ENCODE measurements at places on chromosomes 2 and 18.
A peak's percentile ranks its signal among the peaks of the same experiment; 100 is the strongest.

- no peak for DNase-seq
Measured at GRCh38 chr2:170917957-170918356, 11.1 kb upstream of the GORASP2 start.

- DNase-seq = peak; percentile 76
Measured at GRCh38 chr2:111702119-111702803, 181.7 kb downstream of the ANAPC1 start.

- DNase-seq = no peak
Measured at GRCh38 chr2:62439425-62439824, 66.6 kb downstream of the TMEM17 start.

- peak; percentile 83 for DNase-seq
Measured at GRCh38 chr18:49052891-49053644, 102.3 kb upstream of the SMAD7 start.

DNA sequence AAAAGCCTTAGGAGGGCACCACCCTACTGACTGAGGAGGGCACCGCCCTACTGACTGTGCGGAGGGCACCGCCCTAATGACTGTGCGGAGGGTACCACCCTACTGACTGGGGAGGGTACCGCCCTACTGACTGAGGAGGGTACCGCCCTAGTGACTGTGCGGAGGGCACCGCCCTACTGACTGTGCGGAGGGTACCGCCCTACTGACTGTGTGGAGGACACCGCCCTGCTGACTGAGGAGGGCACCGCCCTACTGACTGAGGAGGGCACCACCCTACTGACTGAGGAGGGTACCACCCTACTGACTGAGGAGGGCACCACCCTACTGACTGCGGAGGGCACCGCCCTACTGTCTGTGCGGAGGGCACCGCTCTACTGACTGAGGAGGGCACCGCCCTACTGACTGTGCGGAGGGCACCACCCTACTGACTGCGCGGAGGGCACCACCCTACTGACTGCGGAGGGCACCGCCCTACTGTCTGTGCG, 150.2 kb upstream of the NFATC1 start:
- DNase-seq = peak; percentile 54

DNA sequence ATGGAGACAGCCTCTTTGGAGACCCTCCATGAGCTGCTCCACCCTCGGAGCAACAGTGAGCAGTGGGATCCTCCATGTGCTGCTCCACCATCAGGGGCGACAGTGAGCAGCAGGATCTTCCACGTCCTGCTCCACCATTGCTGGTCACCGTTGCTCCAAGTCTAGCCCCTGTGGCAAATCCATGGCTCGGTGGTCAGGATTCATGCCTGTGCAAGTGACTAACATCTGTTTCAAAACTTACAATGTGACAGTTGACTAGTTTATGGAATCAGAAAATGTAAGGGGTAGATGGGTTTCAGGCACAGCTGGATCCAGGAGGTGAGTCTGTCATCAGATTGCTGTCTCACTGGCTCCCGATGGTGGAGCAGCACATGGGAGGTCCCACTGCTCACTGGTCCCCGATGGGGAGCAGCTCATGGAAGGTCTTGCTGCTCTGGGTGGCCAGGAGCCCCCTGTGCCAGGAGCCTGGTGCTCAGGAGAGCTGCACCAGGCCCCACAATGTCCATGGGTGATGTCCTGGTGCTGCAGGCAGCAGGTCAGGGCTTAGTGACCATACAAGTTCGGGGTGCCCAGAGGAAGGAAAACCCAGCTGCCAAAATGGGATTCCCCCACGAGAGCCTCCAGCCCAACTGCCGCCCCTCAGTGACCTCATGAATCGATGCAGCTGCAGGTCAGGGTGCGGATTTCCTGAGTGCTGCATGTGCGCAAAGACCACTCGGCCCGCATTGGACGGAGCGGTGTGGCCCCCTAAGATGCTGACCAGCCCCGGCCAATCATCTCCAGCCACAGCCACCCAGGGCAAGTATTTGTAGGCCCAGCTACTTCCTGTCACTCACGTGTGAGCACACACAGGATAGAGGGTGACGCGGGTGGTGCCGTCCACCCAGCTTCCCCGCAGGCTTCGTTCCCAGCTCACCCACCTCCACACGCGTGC, 116.5 kb upstream of the OTOS start:
- no peak for DNase-seq

DNA sequence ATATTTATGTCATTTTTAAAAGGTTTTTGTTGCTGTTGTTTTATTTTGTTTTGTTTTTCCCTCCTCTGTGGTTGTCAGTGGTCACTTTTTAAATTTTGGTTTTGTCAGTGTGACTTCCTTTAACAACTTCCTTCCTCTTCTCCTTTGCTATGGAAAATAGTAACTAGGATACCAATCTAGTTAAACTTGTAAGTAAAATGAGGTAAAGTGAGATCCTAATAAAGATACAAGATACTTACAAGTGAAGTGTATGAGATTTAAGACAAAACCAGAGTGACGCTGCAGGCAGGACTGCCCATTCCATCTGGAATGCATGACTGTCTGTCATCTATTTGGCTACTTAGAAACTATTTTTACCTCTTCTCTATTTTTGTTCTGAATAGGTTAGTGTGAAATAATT, 30.6 kb upstream of the CREB1 start:
- DNase-seq = no peak

DNA sequence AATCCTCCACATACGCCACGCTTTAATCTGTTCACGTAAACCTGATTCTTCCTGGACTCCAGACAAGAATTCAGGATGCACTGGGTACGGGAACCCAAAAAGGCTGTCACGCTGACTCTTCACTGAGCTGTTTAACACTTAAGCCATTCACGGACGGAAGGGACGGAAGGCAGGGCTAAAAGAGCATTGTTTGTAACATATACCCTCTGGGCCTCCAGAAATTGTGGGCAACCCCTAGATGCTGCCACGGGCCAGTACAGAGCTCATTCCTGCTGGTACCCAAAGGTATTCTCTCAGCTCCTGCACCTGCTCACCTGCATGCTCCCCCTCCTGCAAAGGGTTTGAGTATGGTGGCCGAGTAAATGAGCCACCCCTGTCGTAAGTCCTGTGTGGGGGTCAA, 45.6 kb upstream of the RMP24 start:
- no peak for DNase-seq

- DNase-seq = no peak
Measured at GRCh38 chr18:55433648-55434047, 154.3 kb downstream of the TCF4 start.

GRCh38 chr2:105791229-105791628, 46.5 kb downstream of the NCK2 start:
- DNase-seq = no peak

- DNase-seq = no peak
Measured at GRCh38 chr2:236856848-236857235, 228.8 kb upstream of the COPS8 start.

DNA sequence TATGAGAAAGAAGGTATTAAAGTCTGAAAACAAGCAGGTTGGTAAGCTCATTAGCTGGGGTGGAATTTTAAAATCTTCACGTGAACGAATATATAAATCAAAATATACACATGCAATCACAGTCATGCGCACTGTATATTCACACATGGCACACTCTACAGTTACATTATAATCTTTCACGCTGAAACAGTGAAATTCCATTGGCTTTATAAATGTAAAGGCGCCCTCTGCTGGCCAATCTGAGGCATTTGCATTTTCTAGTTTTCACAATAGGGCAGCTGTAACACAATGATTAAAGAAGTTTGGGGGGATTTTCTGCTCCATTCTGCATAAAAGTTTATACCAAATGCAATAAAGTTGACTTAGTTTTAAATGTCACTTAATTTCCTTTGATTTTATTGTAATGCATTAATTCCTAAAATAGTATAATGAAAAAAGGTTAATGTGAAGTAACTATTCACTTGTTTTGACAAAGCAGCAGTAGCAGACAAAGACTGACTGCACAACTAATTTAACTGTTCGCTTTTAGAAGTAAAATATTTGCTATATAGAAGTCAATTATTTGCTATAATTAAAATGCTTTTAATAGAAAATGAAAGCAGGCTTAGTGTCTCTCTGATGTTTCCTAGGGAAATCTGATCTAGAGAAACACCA, 17.2 kb downstream of the IFIH1 start:
- DNase-seq = peak; percentile 63

DNA sequence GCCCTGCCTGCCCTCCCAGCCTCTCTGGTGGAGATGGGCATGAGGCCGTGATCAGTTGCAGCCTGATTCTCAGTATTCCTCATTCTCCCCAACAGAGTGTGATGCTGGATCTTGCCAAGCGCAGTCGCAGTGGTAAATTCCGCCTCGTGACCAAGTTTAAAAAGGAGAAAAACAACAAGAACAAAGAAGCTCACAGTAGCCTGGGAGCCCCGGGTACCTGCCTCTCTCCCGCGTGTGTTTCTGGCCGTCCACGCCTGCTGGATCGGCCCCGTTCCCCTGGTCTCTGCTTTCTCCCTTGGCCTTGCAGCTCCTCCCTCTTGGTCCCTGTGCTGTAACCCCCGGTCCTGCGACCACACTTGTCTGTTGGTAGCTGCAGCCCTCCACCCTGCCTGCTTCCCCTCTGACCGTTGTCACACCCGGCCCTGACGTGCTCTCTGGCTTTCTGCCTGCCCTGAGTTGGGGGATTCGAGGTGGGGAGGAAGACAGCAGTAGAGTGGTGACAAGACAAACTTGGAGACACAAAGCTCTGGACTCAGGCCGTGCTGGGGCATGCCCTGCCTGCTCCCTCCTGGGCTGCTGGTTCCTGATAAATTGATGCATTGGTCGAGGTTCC, 99.5 kb downstream of the USP40 start:
- DNase-seq = no peak

DNA sequence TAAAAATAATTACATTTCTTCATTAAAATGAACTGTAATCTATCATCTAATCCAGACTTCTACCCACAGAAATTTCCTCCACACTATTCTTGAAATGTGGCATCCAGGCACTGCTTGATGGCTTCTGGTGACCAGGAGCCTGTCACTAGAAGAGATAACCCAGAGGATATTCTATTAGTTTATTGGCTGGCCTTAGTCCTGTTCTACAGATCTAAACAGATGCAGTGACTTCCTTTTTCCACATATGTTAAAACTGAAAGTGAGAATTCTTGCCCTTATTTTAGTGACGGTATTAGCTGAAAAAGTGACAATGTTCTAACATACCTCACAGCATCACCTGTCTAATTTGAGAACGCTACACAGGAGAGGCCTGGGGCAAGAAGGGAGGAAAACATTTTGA, 775.4 kb downstream of the TSN start:
- no peak for DNase-seq

GRCh38 chr2:180983468-180984242, 3.2 kb downstream of the UBE2E3 start:
- DNase-seq = peak; percentile 51

DNA sequence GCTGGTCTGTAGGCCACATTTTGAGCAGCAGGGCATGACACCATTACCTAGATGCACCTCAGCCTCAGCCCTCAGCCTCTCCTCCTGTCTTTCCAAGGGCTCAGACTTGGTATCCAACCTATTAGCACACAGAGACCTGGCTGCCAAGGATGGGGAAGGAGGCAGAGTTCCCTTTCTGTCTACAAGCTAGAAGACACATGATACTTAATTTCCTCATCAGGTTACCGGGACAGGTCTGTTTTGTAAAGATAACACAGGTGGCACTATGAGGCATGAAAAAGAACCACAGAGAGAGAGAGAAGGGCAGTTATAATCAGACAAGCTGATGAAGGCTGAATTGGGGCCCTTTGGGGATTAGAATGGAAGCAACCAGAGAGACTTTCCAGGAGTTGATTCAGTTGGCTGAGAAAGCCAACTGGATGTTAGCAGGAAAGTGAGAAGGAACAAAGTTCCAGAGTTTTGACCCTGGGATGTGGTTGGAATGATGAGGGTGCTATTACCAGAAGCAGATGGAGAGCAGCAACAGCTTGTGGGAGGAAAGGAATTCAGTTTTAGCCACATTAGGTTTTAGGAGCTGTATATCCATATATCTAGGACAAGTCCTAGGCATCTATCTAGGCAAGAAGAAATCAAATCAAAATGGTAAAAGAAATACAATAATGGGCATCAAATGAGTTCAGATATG, 46.0 kb upstream of the RMND5A start:
- no peak for DNase-seq

DNA sequence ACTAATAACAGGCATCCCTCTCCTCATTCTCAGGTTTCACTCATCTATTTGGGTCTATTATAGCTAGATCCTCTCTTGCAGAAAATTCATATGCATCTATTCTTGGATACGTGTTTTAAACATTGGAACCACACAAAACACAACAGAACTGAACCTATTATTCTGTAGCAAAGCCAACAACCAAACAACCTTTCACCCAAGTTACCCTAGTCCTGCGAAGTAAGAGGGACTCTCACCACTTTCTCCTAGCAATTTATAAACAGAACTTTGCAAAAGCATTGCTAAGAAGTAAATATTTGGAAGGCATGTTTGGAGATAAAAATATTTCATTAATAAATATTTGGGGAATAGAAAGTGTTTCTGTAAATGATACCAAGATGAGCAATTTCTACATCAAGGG, 20.4 kb upstream of the SH3BP4 start:
- no peak for DNase-seq

- no peak for DNase-seq
Measured at GRCh38 chr2:170368370-170368769, 190.4 kb downstream of the MYO3B start.

- no peak for DNase-seq
Measured at GRCh38 chr2:142310530-142310929, 179.7 kb upstream of the LRP1B start.

GRCh38 chr2:142930835-142931398, 53.5 kb downstream of the KYNU start:
- no peak for DNase-seq

- DNase-seq = no peak
Measured at GRCh38 chr2:217848351-217848957, 154.3 kb downstream of the TNS1 start.

- no peak for DNase-seq
Measured at GRCh38 chr2:223093436-223094241, 41.6 kb downstream of the KCNE4 start.

GRCh38 chr2:216210701-216211540, 101.8 kb downstream of the XRCC5 start:
- DNase-seq = no peak

DNA sequence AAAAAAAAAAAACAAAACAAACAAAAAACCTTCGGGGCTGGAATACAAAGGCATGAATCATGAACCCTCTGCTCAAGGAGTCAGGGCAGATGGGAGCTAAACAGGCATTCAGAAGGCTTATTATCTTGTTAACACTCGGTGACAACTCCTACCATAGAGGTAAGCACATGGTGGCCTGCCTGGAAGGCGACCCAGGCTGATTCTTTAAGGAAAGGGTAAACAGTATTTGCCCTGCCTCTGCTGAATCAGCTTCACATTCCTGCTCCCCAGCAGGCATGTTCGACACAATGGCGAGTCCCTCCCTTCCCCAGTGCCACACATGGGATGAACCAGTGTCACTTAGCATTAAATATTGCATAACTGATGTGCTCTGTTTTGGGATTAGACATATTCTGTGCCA, 191.9 kb downstream of the ARL4C start:
- DNase-seq = no peak

- DNase-seq = no peak
Measured at GRCh38 chr2:196480653-196481323, 158.7 kb upstream of the CCDC150 start.

GRCh38 chr2:196389670-196390069, 218.3 kb upstream of the STK17B start:
- DNase-seq = no peak

- DNase-seq = no peak
Measured at GRCh38 chr2:33350632-33351031, 125.8 kb upstream of the RASGRP3 start.

GRCh38 chr18:34358923-34359322, 134.2 kb upstream of the NOL4 start:
- DNase-seq = no peak

- no peak for DNase-seq
Measured at GRCh38 chr2:120930864-120931263, 195.2 kb downstream of the GLI2 start.

All from activated CD8-positive, alpha-beta memory T cell treated with anti-CD3 and anti-CD28 coated beads, Interleukin-2, amount 10 ng/mL, durations not matched to agents 7 days and 5 days (primary cell).